Choroid plexus epithelial cell (primary cell): ENCODE measurements at places on chromosomes 2 and 18.

- peak; percentile 87 for DNase-seq
Measured at GRCh38 chr2:218284106-218284811, 8.0 kb downstream of the TMBIM1 start.

- DNase-seq: no peak
Measured at GRCh38 chr18:24678626-24679025, 218.2 kb downstream of the HRH4 start.

DNA sequence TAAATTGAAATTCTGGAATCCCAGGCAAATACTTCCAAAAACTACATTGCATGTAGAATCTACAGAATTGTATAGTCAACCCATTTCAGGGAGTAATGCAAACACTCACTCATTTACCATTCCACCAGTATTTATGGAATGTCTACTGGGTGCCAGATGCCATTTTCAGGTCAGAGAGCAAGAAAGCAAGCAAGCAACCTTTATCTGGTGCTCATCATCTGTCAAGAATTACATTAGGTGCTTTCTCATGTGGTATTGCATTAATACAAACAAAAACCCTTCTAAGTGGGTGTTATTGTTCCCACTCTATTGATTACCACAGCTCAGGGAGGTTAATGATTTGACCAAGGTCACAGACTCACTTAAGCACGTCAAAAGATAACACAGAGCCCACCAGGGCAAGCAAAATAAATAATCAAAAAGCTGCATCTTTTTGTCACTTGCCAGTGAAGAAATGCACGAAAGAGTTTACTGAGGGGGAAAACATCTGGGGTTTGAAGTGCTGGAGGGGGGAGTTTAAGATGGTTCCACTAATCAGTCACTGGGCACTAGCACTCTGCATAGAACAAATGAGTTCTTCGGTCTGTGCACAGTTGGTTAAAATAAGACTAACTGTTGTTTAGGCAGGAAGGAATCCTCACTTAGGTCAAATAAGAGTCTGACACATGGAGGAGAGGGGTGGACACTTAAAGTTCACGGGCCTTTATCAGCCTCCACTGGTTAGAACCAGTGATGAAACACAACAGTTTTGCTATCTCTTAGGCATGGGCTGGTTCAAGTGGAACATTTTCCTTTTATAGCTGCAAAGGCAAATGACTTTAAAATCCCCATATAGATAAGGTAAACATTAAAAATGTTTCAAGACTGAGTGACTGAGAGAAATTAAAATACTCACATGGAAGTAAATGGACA lies 208.8 kb downstream of the CDH2 start:
- DNase-seq: peak; percentile 31

DNA sequence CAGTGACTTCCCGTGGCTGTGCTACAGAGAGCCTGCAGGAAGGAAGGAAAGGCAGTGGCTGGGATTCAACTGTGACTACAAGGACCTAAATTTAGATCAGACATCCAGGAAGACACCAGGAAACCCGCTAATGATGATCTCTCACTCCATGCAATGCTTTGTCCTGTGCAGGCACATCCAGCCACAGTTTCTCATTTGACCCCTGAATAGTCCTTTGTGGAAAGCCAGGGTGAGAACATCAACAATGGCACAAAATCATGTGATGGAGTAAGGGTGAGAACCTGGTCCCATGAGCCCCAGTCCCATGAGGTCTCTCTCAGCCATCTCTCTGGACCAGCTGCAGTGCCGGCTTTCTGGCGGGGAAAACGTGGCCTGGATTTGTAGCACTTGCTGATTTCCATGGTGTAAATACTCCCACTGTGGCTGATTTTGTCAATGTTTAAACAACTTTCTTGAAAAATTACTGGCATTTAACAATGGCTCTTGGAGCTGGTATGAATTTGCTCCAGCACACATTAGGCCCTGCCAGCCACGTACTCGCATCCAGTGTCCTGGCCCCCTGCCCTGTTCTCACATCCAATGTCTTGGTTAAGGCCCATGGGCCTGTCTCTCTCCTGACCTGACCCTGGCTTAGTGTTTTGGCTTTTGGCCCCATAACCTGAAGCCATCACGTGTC lies 159.0 kb upstream of the HAAO start:
- DNase-seq: no peak

GRCh38 chr2:106187273-106187891 lies 6.7 kb downstream of the UXS1 start:
- DNase-seq: no peak

DNA sequence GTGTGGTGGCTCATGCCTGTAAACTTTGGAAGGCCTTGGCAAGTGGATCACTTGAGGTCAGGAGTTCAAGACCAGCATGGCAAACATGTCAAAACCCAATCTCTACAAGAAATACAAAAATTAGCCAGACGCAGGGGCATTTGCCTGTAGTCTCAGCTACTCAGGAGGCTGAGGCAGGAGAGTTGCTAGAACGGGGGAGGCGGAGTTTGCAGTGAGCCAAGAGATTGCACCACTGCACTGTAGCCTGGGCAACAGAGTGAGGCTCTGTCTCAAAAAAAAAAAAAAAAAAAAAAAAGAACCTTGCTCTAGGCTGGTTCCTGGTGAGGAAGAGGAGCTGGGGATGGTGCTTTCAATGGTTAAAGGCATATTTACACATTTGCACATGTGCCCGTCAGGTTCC lies 129.4 kb downstream of the LYPD6B start:
- no peak for DNase-seq

DNA sequence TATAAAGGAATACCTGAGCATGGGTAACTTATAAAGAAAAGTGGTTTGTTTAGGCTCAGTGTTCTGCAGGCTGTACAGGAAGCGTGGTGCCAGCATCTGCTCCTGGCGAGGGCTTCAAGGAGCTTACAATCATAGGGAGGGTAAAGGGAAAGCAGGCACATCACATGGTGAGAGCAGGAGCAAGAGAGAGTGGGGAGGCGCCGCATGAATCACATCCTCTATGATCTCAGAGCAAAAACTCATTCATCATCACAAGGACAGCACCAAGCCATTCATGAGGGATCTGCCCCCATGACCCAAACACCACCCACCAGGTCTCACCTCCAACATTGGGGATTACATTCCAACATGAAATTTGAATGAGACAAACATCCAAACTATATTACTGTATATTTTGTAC lies 32.5 kb downstream of the R3HDM1 start:
- peak; percentile 27 for DNase-seq

GRCh38 chr18:57621246-57621604 lies 411 bp downstream of the NARS1 start:
- DNase-seq: no peak

- no peak for DNase-seq
Measured at GRCh38 chr18:47512056-47512455, 260.6 kb upstream of the SKOR2 start.
